ENCODE measurements at places on chromosomes 4 and X. TPM values are rescaled to one million over a fixed set of nuclear protein-coding genes. Genes with fewer than 3 reads are reported as not detected.

The PPP1R2C gene
- not detected for total RNA-seq

- no peak overlapping the region for H3K4me3 ChIP-seq
- H3K36me3 ChIP-seq: no peaks in the 10 kb centered on the region
- no peaks in the 10 kb centered on the region for H3K27me3 ChIP-seq
- DNase-seq: no peak
- peaks cover 10% of the 10 kb centered on the region for H3K4me1 ChIP-seq
Observed at GRCh38 chr4:86896596-86896995, 4.4 kb upstream of the C4orf36 start.

DNA sequence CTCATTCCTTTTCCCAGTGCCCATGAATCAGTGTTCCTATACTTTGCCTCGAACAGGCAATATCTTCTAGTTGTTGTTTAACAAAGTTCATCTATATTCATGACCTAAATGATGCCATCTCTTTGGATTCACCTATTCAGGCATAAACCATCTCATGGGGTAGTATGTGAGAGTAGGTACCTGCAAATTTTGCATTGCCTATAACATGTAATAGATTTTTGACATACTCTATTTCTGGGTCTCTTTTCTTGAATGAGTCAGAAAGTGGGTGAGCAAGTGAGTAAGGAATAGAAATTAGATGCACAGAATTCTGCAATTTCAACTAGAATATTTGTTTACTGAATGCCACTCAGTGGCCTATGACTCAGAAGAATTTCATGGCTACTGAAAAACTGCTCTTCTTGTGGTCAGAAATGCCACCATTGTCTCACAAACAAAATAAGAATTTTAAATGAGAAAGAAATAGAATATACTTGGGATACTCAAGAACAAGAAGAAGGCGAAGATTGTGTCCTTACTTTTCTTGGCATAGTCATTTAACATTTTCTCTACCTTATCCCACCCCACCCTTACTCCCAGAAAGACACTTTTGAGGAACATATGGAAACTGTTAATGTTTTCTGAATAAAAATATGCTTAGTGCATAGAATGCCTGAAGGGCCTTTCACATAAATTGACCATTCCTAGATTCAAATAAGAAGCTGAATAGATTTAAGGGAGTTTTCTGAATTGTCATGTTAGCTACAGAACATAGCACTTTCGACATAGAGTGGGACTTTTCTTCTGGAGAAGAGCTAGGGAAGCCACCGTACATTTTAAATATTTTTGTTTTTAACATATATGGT is 86.8 kb downstream of the HHIP start:
- no peak overlapping the region for H3K27ac ChIP-seq
- H3K4me1 ChIP-seq: peaks cover 8% of the 10 kb centered on the region
- no peak for DNase-seq
- no peaks in the 10 kb centered on the region for H3K27me3 ChIP-seq
- no peak overlapping the region for H3K4me3 ChIP-seq

DNA sequence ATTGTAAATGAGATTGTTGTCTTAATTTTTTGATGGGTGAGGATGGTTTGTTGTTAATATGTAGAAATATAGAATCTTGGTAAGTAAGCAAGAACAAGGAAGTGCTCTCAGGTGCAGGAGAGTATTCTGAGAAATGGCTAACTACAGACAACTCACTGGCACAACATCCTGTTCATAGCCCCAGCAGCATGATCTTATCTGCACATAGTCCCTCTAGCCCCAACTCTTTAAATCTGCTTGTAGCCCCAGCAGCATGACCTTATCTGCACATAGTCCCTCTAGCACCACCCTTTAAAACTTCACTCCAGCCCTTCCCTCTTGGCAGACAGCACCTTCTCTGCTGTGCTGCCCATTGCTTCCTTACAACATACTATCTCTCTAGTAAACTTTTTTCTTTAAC is 1957.1 kb upstream of the ADGRL3 start:
- peaks cover 2% of the 10 kb centered on the region for H3K36me3 ChIP-seq
- peaks cover 6% of the 10 kb centered on the region for H3K27me3 ChIP-seq
- no peak for DNase-seq
- H3K4me1 ChIP-seq: no peaks in the 10 kb centered on the region

- H3K36me3 ChIP-seq: peaks cover 4% of the 10 kb centered on the region
- peaks cover 19% of the 10 kb centered on the region for H3K4me1 ChIP-seq
- H3K27me3 ChIP-seq: no peaks in the 10 kb centered on the region
- H3K27ac ChIP-seq: peak overlapping the region; percentile 89
- H3K4me3 ChIP-seq: peak overlapping the region; percentile 86
Observed at GRCh38 chr4:186192066-186192612, 772 bp downstream of the CYP4V2 start.

The GAGE13 gene
- not detected for total RNA-seq

The MAGEB17 gene
- not detected for total RNA-seq

Measured in chondrocyte (in vitro differentiated cells).